CD8-positive, alpha-beta T cell (primary cell): ENCODE measurements at places on chromosomes 5 and 9.

DNA sequence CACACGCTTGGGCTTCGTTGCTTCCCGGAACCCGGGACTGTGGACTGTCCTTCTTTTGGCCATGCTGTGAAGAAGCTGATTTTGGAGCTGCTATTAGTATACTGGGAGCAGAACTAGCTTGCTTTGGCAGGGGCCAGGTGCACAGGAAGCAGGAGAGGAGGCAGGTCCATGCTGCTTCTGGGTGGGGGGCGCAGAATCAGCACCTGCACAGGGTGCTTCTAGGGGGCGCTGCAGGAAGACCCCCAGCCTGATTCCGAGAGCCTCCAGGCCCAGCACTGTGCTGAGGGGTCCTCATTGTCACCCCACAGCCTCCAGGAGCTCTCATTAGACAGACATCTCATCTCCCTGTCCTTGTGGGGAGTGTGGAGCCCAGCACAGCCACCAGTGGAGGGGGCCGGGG lies 252.6 kb upstream of the IRX4 start:
- no peak for DNase-seq

DNA sequence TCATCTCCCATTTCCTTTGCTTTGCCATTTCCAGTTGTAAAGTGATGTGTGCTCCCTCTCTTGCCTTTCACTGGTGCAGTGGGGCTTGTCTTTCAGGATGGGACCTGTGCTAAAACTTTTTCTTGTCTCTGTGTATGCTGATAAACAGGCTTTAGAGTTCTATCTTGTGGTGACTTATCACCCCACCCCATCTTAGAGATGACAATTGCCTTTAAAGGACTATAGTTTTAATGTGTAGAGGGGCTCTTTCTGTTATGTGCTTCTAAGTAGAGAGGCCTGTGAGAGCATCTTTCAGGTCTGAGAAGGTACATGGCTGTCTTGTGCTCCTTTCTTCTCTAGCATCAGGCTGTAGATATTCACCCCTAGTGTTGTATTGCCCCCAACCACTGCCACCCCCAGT lies 21.9 kb downstream of the MAN2A1 start:
- DNase-seq, result no peak

GRCh38 chr9:112186695-112187094 lies 11.6 kb upstream of the SUSD1 start:
- DNase-seq, result no peak

GRCh38 chr9:38419181-38419580 lies 5.1 kb downstream of the IGFBPL1 start:
- no peak for DNase-seq

DNA sequence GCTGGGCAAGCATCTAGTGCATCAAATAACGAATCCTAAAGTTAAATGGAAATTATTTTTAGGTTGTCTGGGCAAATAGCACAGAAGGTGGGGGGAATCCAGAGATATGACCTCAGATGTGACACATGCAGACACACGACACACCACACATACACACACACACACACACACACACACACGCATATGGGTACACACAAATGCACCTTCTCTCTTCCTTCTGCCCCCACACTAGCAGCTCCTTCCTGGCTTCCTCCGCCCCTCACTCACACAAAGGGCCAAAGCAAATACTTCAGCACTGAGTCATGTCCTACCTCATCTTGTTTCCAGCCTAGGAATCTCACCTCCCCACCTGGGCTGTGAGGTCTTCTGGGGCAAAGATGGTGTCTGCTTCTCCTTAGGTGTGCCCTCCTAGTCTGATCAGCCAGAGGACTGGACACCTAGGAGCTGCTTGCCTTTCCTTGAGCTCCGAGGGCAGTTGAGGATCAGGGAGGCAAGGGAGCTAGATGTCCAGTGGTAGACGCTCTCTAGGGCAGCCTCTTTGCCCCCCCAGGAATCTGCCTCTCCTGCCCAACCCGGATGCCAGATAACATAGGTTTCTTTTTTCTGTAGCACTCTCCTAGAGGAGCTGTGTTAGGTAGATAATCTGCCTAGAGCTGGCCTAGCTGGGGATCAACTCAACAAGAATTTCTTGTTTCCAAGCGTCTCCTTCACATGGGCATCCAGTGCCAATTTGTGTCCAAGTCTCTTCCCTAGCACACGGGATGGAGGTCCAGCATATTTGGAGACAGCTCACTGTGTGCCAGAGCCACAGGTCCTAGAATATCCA lies 14.3 kb upstream of the JADE2 start:
- DNase-seq, result no peak

- no peak for DNase-seq
Measured at GRCh38 chr5:98314292-98314691, 459.2 kb upstream of the RGMB start.

DNA sequence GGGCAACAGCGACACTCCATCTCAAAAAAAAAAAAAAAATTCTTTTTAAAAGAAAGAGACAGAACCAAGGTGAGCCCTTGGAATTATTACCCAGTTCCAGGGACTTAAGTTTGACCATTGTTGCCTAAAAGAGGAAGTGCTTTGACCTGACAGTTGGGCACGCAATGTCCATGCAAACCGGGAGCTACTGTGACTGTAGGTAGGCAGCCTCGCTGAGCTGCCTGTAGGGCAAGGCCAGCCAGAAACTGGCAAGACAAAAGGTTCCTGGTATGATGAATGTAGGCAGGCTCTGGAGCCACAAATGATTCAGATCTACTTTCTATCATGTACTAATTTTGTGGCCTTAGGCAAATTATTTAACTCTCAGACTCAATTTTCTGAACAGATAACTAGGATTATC lies 334.8 kb upstream of the ZNF462 start:
- DNase-seq, result no peak

DNA sequence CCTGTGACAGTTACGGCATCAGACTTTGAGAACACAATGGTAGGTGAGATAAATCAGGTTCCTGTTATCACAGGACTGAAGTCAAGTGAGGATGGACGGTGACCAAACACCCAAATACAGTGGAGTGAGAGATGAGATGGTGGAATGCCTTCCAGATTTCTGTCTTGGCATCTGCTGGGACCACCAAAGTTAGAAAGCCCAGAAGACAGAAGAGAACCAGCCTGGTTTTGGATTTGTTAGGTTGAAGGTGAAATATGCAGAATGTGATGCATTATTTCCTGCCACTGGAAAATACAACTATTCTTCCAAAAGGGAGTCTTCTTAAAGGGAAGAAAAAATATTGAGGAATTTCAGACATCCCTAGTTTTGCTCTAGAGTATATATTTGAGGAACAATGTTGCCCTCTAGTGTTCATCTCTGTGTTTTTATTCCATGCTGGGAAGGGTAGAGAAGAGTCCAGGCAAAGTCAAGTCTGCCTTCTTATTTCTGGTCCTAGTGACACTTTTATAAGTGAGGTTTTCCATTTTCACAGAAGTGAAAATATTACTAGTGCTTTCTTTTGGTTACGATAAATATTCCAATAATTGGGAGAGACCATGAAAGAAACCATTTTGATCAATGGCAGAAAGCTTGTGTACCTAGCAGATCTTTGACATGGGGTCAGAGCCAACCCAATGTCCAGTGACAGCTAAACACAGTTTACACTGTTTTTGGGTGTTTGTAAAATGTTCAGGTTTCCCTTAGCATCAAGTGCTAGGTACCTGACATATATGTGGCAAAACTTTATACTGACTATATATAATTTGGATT lies 142.3 kb upstream of the ANKH start:
- no peak for DNase-seq

- DNase-seq, result no peak
Measured at GRCh38 chr9:127503379-127503921, 52.1 kb downstream of the LRSAM1 start.

DNA sequence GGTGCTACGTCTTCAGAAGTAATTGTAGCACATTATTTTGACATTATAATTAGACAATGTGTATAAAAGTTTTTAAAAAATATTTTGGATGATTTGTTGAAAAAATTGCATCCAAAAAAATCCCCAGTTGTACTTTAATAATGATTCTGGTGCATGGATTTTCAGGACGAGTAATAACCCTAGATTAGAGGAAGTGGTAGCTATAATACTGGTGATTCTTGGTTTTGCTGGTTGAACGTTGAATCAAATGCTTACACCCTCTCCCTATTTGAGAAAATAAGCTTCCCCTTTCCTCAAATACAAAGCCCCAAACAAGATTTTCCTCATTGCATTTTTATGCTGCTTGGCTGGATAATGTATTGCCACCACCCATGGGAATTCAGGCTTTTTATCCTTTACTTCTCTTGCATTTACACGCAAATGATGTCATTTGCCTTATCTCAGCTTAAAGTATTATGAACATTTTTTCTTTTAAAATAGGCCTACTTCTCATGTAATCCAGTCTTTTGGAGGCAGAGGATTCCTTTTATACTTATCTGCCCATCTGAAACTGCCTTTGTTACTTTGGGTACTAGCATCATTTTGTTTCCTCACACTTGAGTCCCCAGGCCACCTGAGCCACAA lies 86.3 kb downstream of the UBE2R2 start:
- DNase-seq, result no peak

GRCh38 chr5:2094616-2094995 lies 211.9 kb upstream of the IRX4 start:
- DNase-seq, result no peak

GRCh38 chr5:171207256-171207847 lies 101.7 kb upstream of the TLX3 start:
- DNase-seq, result no peak

GRCh38 chr5:168401226-168401625 lies 85.0 kb upstream of the RARS1 start:
- no peak for DNase-seq

DNA sequence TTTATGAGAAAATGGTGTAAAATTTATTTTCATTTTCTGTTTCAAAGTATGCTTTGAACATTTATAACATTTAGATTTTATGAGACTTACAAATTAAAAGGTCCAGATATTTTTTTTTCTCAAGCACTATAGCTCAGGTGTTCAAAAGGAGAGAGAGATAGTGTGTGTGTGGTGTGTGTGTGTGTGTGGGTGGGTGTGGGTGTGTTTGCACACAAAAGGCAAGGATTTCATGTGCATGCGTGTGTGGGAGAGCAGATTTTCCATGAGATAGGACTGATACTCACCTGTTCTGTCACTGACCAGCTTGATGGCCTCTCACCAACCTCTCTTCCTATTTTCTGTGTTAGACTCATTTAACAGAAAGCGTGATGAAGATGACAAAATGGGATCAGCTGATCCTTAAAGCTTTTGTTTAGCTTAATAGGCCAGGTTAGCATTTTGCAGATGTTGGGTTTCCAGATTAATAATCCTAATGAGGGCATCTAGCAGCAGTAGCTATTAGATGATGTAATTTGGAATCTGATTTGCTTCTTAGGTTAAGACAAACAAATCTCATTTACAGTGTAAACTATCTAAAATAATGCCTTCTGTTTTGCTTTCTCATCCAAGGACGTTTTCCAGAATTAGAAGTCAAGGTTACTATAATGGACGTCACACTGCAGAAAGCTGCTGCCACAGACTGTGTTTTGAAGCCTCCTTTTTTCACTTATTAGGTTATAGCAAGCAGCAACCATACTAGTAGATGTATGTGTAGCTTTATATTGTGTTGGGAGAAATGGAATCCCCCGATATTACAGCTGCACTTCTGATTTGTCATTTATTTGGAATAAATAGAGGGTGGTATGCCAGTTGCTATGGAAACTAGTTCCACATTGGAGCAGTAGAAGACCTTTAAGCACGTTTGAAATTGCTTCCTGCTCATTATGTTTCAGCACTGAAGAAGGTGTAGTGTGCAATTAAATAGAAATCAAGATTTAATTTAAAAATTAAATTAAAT lies 355.6 kb downstream of the TAF11L14 start:
- DNase-seq, result no peak

- no peak for DNase-seq
Measured at GRCh38 chr5:143016777-143017516, 246.8 kb downstream of the ARHGAP26 start.

GRCh38 chr5:171307789-171308452 lies 1.1 kb upstream of the TLX3 start:
- no peak for DNase-seq

GRCh38 chr5:67194166-67194565 lies 2.4 kb downstream of the CD180 start:
- no peak for DNase-seq

DNA sequence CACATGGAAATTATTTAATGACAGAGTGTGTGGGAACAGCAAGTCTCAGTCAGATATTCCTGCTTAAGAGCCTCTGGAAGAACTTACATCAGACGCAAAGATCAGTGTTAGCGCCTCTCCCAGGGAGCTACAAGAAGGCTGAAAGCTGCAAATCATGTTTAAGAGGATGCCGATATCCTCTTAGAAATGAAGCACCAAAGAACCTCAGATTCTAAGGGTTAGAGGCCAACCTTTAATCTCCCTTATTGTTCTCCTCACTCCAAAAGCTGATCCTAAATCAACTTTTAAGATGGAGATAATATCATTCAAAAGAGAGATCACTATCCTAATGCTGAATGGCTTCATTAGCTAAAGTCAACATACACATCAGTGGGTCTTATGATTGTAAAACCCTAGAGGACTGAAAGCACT lies 160.6 kb downstream of the NFIB start:
- DNase-seq, result no peak

DNA sequence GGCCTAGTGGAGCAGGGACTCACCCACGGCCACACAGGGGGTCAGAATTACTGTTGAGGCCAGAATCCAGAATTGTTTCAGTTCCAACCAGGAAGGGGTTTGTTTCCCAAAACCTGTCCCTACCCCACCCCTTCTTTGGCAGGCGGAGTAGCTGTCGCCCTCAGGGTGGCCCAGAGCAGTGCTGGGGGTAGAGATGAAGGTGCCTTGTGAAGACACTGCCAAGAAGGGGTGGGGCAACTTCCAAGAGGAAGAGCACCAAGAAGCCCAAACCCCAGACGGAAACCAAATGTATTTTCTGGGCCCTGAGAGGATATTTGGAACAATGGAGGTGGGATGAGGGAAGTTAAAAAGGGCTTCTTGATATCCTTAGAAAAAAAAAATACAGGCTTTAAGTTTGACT lies 11.4 kb upstream of the NDST1 start:
- DNase-seq, result no peak

DNA sequence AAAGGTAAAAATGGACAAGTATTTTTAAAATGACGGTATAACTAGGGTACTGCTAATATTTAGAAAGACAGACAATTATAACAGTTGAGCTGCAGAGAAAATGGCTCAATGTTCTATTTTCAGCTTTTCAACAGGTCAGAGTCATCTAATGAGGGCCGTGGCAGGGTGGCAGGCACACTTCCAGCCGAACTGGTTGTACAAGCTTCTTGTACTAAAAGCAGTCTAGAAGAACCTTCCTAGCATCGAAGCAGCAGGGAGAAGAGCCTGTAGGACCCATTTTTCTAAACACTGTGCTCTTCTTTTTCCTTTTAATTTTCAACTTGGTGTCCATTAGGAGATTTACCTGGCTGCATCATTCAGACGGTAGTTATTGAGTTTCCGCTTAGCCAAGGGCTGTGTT lies 85.6 kb downstream of the SLC28A3 start:
- no peak for DNase-seq
